ENCODE measurements at places on chromosomes 11 and 22.

- DNase-seq = no peak
These were observed 8.8 kb downstream of the HSPA8 start for GRCh38 chr11:123052901-123053721.

DNA sequence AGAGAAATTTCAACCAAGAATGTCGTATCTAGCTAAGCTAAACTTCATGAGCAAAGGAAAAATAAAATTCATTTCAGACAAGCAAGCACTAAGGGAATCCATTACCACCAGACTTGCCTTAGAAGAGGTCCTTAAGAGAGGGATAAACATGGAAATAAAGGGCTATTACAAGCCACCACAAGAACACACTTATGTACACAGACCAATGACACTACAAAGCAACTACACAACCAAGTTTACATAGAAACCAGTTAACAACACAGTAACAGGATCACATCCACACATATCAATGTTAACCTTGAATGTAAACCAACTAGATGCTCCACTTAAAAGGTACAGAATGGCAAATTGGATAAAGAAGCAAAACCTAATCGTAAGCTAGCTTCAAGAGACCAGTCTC is 38.0 kb downstream of the TMEM123 start:
- DNase-seq = no peak

DNA sequence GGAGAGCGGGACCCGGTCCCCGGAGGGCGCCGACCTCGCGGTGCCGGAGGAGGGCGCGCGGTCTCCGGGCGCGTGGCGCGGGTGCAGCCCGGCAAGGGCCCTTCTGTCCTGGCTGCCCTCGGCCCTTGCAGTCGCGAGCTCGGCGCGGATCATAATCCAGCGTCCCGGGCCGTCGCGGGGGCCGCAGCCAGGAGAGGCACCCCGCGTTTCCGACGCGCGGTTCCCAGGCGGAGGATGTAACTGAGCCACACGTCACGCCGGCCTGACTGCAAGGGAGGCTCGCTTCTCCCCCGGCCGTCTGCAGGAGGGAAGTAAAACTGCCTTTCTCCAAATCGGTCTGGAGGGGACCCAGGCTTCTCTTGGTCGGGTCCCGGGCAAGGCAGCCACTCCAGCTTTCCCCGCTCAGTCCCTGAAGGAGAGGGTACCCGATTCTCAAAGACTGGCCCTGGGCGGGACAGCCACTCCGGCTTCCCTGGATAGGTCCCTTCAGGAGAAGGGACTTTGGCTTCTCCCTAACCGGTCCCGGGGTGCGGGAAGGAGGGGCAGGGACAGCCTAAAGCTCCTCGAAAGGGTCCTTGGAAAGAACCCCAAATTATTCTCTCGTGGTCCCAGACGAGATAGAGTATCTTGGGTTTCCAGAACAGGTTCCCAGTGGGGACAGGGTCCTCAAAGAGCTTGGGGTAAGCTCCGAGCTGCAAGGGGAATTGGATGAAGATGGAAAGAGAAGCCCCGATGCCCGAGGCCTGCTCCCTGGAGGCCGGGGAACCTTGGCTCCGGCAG is 836 bp downstream of the SPON1 start:
- DNase-seq = no peak

GRCh38 chr11:100878474-100878873 is 191.4 kb downstream of the ARHGAP42 start:
- no peak for DNase-seq

DNA sequence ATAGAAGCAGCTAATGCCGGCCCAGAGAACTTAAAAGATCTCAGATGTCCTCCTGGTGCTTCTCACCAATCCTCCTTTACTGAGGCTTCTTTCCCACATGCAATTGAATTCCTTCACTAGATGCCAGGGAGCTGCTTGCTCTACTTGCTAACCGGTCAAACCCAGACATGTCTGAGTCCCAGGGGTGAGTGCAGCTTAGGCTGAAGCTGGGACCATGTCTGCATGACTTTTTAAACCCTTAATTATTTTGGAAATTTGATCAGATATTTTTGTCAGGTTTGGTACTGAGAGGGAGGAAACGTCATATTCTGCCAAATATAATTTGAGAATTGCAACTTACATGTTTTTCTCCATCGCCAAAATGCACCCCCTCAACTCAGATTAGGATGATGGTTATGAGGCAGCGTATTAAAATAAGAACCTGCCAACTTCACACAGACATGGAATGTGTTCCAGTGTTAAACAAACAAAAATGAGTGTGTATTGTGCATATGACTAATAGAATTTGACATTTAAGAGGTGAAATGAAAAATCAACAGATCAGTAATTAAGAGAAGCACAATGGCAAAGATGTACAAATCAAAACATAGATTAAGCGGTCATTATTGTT is 529.5 kb downstream of the ETS1 start:
- no peak for DNase-seq

- no peak for DNase-seq
These were observed 453.9 kb upstream of the CCDC179 start for GRCh38 chr11:23314162-23314561.

DNA sequence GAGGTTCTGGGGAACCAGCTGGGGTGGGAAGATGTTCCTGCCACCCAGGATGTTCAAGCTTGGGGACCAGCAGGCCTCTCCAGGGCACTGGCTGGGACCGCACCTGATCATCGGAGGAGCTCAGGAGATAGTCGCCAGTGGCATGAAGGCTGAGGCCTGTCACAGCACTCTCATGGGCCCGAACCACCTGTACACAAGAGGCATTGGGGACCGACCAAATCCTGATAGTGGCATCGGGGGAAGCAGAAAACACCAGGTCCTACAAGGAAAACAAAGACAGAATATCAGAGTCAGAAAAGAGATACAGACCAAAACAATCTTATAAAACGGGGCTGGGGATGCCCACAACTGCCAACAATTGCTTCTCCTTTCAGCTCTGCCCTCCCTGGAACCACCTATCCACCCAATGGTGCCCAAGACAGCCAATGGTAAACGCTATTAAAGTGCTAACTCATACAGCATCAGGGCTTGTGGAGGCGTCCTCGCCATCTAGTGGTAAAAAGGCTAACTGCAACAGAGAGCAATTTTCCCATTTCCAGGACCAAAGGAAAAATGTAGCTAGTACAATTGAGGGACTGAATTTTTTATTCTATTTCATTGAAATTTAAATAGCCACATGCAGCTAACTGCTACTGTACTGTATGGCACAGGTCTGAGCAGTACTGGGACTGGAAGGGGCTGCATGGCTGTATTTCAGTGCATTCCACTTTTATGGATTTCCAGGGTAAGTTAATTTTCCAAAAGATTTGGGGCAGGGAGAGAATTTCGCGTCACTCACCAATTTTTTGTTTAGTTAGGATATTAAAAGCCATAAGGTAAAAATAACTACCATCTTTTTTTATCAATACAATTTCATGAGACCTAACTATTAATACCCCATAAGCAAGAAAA is 7.1 kb downstream of the PRPF19 start:
- DNase-seq = no peak

All from NCI-H1436 treated with DMSO at 0.1 percent for 48 hours (cell line).